ENCODE measurements at places on chromosomes 11 and 22.

DNA sequence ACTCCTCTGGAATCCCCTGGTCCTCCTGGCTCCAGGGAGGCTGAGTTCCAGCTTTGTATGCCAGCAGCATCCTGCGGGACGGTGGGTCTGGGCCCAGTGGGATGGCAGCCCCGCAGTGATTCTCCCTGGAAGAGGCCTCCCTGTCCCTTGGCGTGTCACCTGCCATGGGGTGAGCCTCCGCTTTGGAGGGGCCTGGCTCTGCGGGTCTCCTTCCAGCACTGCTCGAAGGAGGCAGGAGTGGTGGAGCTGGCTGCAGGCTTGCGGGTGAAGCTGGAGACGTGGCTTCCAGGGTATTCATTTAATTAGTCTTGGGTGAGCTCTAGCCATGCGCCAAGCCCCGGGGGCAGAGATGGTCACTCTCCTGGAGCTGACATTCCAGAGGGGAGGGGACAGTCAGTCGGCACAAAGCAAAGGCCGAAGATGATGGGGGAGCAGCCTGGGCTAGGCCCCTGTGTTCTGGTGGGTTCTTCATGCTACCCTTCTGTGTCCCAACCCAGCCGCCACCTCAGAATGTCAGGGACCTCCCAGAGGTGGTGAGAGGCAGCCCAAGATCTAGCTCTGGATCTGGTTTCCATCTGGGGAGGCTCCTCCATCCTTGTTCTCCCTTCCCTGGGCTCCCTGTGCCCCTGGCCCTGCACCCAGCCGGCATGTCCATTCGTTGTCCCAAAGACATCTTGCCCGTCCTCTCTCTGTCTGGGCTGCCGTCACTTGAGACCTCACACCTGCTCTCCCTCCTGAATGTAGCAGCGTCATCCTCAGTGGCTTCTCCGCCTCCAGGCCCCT lies 1332.5 kb downstream of the BRD1 start:
- no peak for DNase-seq

DNA sequence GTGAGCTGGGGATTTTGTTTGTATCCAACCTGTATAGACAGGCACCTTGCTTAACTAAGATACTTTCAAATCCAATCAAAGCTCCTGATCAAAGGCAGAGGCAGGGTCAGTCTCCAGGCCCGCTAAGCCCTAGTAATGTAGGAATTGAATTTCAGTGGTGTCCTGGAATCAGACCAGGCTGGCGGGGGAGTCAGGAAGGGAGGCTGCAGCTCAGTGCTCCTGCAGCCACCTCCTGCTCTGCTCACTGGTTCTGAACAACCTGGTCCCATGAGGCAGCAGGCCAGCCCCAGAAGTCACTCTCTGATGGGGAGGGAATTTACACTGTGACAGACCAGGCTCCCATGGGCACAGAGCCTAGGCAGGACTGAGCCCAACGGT lies 38.5 kb upstream of the GALNT18 start:
- no peak for DNase-seq

- DNase-seq, result peak; percentile 99
Measured at GRCh38 chr11:62881579-62882430, 1.1 kb downstream of the SLC3A2 start.

DNA sequence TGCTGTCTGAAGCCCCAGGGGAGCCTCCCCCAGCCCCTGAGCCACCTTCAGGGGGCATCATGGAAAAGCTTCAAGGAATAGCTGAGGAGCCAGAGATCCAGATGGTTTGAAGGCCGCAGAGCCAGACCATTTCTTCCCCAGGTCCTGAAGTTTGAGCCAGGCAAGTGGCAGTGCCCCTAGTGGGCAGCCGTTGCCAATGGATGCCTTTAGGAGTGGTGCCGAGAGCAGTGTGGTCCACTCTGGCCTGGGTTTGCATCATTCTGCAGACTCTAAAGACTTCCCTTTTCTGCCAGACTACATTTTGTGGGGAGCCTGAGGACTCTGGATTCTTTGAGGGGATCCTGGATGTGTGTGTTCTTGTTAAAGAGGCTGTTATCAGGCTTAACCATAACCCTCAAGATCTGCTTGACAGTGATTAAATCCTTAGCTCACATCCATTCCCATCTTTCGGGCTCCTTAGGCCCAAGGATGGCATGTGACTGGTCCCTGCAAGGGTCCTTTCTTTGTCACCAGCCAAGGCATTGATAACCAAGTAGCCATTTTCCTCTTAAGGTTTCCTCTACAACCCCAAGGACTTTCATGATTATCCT lies 13.1 kb downstream of the HINFP start:
- peak; percentile 57 for DNase-seq

- DNase-seq, result no peak
Measured at GRCh38 chr22:40412441-40412840, 42.0 kb downstream of the SGSM3 start.

- no peak for DNase-seq
Measured at GRCh38 chr22:42268852-42269410, 1.5 kb downstream of the TCF20 start.

- no peak for DNase-seq
Measured at GRCh38 chr11:80168796-80169195, 728.0 kb upstream of the TENM4 start.

GRCh38 chr11:118050208-118050891 lies 26.5 kb upstream of the TMPRSS4 start:
- DNase-seq, result no peak

DNA sequence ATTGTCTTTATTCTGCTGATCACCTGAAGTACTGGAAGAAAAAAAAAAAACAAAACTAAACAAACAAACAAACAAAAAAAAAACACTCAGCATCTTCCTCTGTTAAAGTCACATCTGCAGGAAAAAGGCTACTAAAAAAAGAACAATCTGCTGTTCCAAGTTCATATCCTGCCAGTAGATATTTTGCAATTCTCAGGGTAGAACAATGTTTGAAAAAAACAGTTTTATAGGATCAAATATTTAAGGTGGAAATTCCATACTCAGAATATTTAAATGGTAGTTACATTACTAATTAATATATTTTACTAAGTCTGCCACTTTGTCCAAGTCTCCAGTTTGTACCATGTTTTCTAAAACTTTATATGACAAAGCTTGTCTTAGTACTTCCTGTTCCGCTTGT lies 175.2 kb downstream of the SBF2 start:
- no peak for DNase-seq

- DNase-seq, result no peak
Measured at GRCh38 chr11:28938091-28938490, 829.9 kb downstream of the METTL15 start.

GRCh38 chr22:48490500-48491411 lies 1336.9 kb downstream of the BRD1 start:
- DNase-seq, result no peak

GRCh38 chr11:123587559-123587958 lies 66.9 kb downstream of the SCN3B start:
- DNase-seq, result no peak

DNA sequence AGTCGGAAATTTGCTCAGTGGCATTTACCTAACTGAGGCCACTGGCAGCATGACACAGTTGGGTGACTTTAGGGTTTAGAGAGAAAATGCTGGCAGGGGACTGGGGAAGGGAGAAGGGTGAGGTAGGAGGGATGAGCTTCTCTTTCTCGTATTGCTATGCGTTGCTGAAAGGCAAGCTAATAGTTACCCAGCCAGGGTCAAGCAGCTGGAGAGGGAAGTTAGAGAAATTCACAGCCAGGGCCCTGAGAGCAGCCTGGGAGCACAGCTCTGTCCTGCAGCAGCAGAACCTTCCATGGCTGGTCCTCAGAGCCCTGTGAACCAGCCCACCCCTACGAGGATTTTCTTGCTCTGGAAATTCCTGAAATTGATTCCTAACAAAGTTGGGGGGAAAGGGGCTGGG lies 679.6 kb downstream of the NTM start:
- DNase-seq, result no peak

GRCh38 chr11:67484847-67485311 lies 2.1 kb downstream of the AIP start:
- DNase-seq, result peak; percentile 90

GRCh38 chr11:34548278-34548677 lies 34.7 kb upstream of the ELF5 start:
- DNase-seq, result no peak

GRCh38 chr11:133955945-133956421 lies 785 bp downstream of the IGSF9B start:
- DNase-seq, result no peak

GRCh38 chr22:16949561-16949960 lies 58.5 kb downstream of the GAB4 start:
- DNase-seq, result no peak

GRCh38 chr22:48819232-48819631 lies 1008.4 kb downstream of the BRD1 start:
- no peak for DNase-seq

GRCh38 chr11:134792044-134792443 lies 380.0 kb upstream of the B3GAT1 start:
- DNase-seq, result no peak

DNA sequence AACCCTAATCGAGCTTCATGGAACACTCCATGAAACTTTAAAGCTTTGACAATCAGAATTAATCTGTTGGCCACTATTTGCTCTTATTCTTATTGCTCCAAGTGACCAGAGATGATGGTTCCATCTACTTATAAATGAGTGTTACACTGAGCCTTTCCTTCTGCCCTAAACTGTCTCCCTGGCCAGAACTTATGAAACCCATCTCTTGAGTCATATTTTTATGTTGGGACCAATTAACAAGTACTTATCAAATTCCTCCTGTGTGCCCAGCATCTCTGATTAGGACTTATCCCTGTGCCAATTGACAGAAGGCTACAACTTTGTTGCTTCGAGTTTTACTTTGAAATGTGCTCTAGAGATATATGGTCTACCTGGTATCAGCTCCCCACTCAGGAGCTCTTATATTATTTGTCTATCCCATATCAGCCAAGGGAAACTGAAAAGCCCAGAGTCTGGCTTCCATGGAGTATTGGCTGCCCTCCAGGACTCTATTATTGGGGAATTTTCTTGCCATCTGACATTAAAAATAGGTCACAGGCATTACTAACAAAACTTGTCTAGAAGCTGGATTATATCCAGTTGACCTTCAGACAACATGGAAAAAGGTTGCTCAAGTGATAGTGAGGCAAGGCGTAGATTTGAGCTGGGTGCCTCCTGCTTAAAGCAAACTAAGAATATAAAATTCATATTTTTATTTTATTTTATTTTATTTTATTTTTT lies 8.8 kb downstream of the KREMEN1 start:
- no peak for DNase-seq

DNA sequence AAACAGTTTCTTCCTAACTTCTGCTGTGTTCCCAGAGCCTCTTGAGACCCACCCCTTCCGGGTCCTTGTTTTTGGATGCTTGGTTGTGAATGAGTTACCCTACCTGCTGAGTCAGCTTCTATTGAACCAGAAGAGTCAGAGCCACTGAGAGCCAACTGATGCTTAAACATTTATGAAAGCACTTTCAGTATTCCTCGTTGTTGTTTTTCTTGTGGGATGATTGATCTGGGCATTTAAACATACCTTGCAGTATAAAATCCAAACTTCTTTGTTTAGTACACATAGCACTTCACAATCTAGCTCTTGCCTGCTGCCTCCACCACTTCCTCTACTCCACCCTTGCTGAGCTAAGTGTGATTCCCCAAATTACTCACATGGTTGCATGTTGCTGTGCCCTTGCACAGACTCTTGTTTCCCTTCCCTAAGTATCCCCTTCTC lies 5.5 kb downstream of the PRSS23 start:
- DNase-seq, result no peak

DNA sequence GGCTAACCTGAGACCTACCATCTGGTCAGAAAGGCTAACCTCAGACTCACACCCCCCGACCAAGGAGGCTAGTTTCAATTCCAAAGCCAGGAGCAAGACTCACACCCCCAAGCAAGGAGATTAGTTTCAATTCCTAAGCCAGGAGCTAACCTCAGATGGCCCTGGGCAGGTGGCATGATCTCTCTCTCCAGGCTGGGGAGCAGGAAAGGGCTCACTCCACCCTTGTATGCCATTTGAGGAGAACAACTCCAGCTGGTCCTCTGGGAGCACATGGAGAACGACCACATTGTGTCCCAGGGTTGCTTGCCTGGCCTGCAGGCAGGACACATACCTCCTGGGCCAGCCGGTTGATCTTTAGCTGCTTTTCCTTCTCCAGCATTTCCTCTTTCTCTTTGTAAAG lies 32.6 kb downstream of the USH1C start:
- DNase-seq, result no peak

DNA sequence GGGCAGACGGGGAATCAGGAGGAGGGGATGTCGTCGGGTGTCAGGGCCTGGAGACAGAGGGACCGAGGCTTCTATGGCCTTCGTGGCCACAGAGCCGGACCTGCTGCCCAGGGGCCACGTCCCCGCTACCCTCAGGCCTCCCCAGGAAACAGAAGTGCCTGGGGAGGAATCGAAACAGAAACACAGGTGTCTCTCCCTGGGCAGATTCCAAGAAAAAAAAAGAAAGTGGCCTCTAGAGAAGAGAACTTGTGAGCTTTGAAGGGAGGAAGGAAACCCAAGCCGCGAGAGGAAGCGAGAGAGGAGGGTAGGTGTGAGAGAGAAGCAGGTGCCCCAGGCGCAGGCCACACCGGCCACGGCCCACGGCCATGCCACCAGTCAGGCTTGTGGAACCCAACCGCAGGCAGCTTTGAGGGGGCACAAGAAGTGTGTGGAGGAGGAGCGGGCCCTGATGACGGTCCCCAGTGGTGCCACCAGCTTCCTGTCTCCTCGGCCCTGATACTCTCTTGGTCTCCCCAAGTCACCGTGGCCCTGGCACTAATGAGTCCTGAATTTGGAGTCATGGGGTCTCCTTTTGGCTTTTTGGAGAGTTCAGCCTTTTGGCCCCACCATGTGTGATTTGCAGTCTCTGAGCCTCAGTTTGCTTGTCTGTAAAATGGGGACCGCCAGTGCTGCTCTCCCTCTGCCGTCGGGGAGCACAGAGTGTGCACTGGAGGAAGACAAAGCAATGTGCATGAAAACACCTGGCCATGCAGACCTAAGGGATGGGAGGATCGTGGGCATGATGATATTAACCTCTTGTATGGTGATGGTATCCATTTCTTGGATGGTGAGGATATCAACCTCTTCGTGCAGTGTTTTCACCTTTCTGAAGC lies 25.2 kb downstream of the LIF start:
- no peak for DNase-seq

DNA sequence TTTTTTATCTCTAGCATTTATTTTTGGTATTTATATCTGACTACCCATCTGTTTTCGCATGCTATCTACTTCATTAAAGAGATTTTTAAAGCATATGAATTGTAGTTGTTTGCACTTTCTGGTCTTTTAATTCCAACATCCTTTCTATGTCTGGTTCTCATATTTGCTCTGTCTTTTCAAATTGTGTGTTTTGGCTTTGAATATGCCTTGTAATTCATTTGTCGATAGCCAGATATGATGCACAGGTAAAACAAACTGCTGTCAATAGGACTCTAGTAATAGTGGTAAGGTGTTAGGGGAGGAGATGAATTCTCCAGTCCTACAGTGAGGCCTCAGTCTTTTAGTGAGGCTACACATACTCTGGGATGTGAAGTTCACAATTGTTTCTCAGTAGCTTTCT lies 530.8 kb upstream of the CCDC179 start:
- no peak for DNase-seq

Measured in NB4 (cell line).